ENCODE measurements at places on chromosomes 1 and 21.

DNA sequence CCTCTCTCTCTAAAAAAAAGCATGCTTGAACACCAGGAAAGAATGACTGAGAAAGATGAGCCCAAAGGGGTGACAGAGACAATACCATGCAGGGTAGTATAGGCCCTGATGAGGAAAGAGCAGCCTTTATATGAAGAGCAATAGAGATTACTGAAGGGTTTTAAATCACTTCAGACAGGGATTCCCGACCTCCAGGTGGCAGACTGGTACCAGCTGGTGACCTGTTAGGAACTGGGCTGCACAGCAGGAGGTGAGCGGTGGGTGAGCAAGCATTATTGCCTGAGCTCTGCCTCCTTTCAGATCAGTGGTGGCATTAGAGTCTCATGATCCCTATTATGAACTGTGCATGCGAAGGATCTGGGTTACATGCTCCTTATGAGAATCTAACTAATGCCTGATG, 30.8 kb upstream of the GTF2B start:
- no peak for DNase-seq

DNA sequence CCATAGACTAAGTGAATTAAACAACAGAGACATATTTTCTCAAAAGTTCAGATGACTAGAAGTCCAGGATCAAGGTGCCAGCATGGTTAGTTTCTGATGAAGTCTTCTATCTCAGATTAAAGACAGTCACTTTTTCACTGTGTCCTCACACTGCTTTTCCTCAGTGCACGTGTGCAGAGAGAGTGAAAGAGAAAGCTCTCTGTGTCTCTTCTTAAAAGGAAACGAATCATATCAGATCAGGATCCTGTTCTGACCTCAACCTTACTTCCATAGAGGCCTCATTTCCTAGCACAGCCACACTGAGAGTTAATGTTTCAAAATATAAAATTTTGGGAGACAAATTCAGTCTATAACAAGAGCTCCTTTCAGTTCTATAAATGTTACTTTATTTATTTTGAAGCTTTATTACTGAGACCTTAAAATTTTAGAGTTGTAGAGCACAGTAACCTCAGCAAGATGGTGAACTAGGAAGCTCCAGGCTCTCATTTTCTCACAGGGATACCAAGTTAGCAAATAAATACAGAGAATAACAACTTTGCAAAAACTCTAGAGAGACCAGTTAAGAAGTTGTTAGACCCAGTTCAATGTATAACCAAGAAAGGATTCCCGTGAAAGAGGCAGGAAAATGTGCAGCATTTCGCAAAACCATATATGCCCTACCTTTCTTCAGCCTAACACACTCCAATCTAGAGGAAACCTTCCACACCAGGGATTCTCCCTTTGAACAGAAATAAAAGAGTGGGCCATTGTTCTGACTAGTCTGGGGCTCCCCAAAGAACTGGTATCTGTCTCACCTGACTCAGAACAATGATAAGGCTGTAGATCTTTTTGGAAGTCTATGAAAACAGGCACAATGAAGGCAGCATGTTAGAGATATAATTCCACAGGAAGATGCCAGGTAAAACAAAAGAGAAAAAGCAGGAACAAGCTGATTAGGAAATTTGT, 372.2 kb downstream of the MRPL39 start:
- no peak for DNase-seq

- no peak for DNase-seq
Measured at GRCh38 chr1:23529146-23530086, 1.6 kb downstream of the E2F2 start.

- DNase-seq: no peak
Measured at GRCh38 chr1:22530715-22531114, 32.6 kb upstream of the EPHA8 start.

GRCh38 chr21:37603129-37603528, 236.6 kb downstream of the DYRK1A start:
- no peak for DNase-seq

- no peak for DNase-seq
Measured at GRCh38 chr1:226832613-226833012, 37.8 kb upstream of the PSEN2 start.

GRCh38 chr1:56644919-56645676, at the start of gene PRKAA2:
Gene PRKAA2 (plus strand): TSS chr1:56645314. CDS start chr1:56645388, 74 bp downstream.
- no peak for DNase-seq
